Left ventricle myocardium inferior (tissue), 1 donor: ENCODE measurements at places on chromosomes 2 and 18.

DNA sequence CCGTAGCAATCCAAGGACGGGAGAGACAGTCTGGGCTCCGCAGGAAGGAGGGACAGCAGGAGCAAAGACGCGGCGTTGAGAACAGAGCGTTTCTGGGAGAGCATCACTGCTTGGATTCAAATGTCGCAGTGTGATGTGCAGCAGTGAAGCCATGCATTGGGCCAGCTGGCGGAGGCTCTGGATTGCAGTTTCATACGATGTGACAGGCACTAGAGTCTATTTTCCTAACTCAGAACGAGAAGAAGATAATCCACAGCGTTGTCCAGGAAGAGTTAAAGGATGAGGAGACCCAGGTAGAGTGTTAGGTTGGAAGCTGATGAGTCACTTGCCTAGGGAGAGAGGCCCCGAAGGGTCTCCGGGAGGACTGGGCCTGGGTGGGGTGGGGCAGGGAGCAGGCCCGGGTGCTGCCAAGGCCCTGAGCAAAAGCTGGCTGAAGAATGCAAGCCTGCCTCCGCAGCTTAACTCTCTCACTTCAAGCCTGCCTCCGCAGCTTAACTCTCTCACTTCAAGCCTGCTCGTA lies 17.7 kb upstream of the SEMA4C start:
- no peaks in the 10 kb centered on the region for H3K27me3 ChIP-seq
- no peak overlapping the region for H3K4me3 ChIP-seq
- H3K4me1 ChIP-seq = peaks cover 66% of the 10 kb centered on the region
- no peaks in the 10 kb centered on the region for H3K36me3 ChIP-seq
- DNase-seq = peak; percentile 46
- peak overlapping the region; percentile 61 for H3K27ac ChIP-seq

- peak overlapping the region; percentile 36 for H3K27ac ChIP-seq
- DNase-seq = no peak
- H3K4me1 ChIP-seq = peaks cover 5% of the 10 kb centered on the region
- H3K27me3 ChIP-seq = no peaks in the 10 kb centered on the region
- H3K4me3 ChIP-seq = no peak overlapping the region
These were observed 214.8 kb upstream of the PID1 start for GRCh38 chr2:229485857-229486256.

DNA sequence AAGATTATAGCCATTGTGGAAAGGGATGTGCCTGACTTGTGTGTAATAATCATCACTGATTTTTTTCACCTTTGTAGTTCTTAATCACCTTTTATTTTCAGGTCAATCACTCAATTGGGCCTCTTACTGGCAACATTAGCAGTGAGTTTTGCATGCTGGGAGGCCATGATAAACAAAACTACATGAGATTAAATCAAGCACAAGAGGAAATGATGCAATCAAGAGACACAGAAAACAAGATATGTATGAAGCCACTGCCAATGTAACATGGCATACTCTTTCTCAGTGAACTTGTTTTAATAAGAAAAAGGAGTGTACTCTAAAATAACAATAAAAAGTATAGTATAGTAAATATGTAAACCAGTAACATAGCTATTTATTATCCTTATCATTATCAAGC lies 69.9 kb upstream of the FSIP2 start:
- no peak for DNase-seq
- no peak overlapping the region for H3K27ac ChIP-seq
- no peaks in the 10 kb centered on the region for H3K4me1 ChIP-seq
- H3K27me3 ChIP-seq = no peaks in the 10 kb centered on the region
- H3K36me3 ChIP-seq = no peaks in the 10 kb centered on the region
- no peak overlapping the region for H3K4me3 ChIP-seq

DNA sequence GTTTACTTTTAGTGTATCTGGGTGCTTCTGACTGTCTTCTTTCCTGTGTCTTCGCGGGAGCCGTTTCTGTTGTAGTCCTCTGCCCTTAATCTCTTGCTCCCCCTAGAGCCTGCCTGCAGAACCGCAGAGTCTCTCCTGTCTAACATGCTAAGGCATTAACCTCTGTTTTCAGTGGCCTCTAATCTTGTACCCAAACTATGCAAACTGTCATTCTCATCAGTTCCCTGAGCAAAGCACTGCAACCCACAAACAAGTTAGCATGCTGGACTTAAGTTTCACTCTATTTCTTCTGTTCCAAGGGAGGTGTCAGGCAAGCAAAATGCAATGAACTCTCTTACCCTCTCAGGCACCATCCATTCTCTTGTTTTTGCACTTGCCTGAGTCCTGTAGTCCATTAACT lies 138.4 kb downstream of the OTX1 start:
- no peaks in the 10 kb centered on the region for H3K27me3 ChIP-seq
- no peaks in the 10 kb centered on the region for H3K4me1 ChIP-seq
- no peak overlapping the region for H3K4me3 ChIP-seq

- no peak overlapping the region for H3K4me3 ChIP-seq
- no peaks in the 10 kb centered on the region for H3K4me1 ChIP-seq
- H3K27ac ChIP-seq = no peak overlapping the region
These were observed 539.1 kb upstream of the LRRTM4 start for GRCh38 chr2:78061301-78061700.

GRCh38 chr2:109615637-109616144 lies 1.5 kb downstream of the SOWAHC start:
- no peaks in the 10 kb centered on the region for H3K36me3 ChIP-seq
- H3K27ac ChIP-seq = no peak overlapping the region
- H3K4me3 ChIP-seq = peak overlapping the region; percentile 82
- no peaks in the 10 kb centered on the region for H3K27me3 ChIP-seq
- peaks cover 51% of the 10 kb centered on the region for H3K4me1 ChIP-seq
- DNase-seq = no peak

GRCh38 chr2:25979001-25979400 lies 3.3 kb downstream of the KIF3C start:
- no peaks in the 10 kb centered on the region for H3K36me3 ChIP-seq
- DNase-seq = no peak
- H3K27ac ChIP-seq = no peak overlapping the region
- no peaks in the 10 kb centered on the region for H3K27me3 ChIP-seq
- H3K4me3 ChIP-seq = no peak overlapping the region

DNA sequence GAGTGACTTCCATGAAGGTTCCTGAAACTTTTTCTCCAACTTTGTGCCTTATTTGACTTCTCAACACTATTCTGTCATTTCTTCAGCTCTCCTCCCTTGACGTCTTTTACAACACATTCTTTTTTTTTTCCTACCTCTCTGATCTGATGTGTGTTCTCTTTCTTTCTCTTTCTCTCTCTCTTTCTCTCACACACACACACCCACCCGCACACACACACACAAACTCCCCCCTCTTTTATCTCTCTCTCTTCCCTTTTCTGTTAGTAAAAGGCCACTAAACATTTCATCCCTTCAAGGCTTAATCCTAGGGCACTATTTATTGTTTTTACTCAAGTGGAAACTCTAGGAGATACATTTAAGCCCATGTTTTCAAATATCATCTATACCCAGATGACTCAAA lies 107.8 kb upstream of the CNTNAP5 start:
- DNase-seq = no peak
- no peak overlapping the region for H3K27ac ChIP-seq
- H3K27me3 ChIP-seq = no peaks in the 10 kb centered on the region
- no peaks in the 10 kb centered on the region for H3K4me1 ChIP-seq
- H3K36me3 ChIP-seq = no peaks in the 10 kb centered on the region

GRCh38 chr2:193818801-193819499 lies 1624.2 kb upstream of the TMEFF2 start:
- no peak overlapping the region for H3K4me3 ChIP-seq
- H3K27ac ChIP-seq = no peak overlapping the region
- no peaks in the 10 kb centered on the region for H3K27me3 ChIP-seq

GRCh38 chr2:50720697-50721315 lies 311.1 kb downstream of the NRXN1 start:
- H3K4me3 ChIP-seq = no peak overlapping the region
- no peaks in the 10 kb centered on the region for H3K36me3 ChIP-seq
- no peaks in the 10 kb centered on the region for H3K4me1 ChIP-seq
- H3K27ac ChIP-seq = no peak overlapping the region
- no peaks in the 10 kb centered on the region for H3K27me3 ChIP-seq

DNA sequence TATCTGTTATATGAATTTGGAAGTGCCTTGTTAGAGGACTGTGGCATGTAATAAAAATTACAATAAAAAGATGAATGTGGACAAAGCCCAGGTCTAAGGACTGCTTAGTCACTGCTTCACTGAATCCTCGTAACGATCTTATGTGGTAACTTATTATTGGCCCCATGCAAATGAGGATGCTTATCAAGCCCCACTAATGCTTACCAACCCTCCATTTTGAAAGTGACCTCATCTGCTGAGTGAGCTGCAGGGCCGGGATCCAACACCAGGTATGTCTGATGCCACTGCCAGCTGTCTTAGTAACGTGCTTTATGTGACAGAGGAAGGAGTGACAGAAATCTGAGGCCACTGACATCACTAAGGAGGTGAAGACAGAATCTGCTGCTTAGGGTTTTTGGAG lies 65.3 kb upstream of the CCDC85A start:
- DNase-seq = no peak
- no peak overlapping the region for H3K27ac ChIP-seq
- no peak overlapping the region for H3K4me3 ChIP-seq
- H3K36me3 ChIP-seq = no peaks in the 10 kb centered on the region
- no peaks in the 10 kb centered on the region for H3K4me1 ChIP-seq

DNA sequence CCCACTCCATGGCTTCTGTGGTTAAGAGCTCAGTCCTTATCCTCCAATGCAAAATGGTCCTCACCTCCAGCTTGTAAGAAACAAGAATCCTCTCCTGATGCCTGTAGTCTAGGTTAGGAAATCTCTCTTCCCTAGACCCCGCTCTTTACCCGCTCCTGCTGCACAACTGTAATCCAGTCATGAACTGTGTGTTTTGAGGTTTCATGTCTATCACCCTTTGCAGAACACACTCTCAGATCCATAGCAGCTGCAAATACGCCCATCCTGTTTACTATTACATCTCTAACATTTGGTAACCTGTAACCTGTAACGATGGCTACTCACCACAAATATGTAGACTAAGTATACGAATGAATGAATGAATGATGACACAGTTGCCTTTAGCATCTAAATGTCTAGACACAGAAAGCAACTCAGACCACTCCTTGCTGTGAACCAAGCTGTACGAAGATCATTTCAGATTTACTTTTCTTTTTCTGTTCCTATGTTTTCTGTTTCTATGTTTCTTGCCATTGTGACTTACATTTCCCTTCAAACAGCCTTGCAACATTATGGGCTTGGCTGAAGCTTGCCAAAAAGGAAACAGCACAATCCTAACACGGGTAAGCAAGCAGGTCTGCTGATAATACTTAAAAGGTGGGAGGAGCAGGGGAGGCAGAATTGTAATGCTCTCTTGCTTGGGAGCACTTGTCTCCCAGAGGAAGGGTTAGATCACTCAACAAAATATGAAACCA lies 53.7 kb downstream of the EPHA4 start:
- peak overlapping the region; percentile 46 for H3K27ac ChIP-seq
- no peaks in the 10 kb centered on the region for H3K27me3 ChIP-seq
- H3K4me3 ChIP-seq = no peak overlapping the region
- no peak for DNase-seq
- peaks cover 42% of the 10 kb centered on the region for H3K4me1 ChIP-seq
- no peaks in the 10 kb centered on the region for H3K36me3 ChIP-seq

DNA sequence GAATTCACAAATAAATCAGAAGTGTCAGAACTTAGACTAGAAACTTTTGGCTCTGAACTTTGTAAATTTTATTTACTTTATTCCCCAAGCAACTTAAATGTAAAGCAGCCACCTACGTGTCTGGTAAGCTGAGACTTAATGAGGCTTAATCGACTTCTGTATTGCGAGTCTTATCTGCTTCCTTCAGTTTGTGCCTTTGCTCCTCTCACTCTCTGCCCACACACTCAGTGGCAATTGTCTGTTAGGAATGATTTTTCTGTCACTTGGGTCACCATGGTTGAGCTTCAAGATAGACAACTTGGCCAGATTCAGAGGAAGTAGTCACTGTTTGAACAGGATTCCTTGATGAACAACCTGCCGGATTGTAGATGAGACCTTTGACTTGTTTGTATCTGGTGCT lies 691.4 kb upstream of the FSHR start:
- H3K4me3 ChIP-seq = no peak overlapping the region
- H3K36me3 ChIP-seq = no peaks in the 10 kb centered on the region
- H3K4me1 ChIP-seq = no peaks in the 10 kb centered on the region
- DNase-seq = no peak
- no peak overlapping the region for H3K27ac ChIP-seq

DNA sequence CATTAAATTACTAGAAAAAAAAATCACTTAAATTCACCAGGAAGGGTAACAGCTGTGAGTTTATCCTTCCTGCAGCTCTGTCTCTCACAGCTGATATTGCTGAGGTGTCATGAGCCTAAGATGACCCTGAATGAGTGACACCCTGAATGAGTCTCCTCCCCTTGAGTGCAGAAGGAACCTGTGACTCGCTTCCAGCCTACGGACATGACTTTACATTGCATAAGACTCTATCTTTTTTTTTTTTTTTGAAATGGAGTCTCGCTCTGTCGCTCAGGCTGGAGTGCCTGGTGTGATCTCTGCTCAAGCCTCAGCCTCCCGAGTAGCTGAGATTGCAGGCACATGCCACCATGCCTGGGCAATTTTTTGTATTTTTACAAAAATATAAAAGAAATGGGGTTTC lies 14.1 kb downstream of the MRO start:
- H3K27me3 ChIP-seq = no peaks in the 10 kb centered on the region
- no peak for DNase-seq
- H3K4me3 ChIP-seq = no peak overlapping the region
- no peak overlapping the region for H3K27ac ChIP-seq

DNA sequence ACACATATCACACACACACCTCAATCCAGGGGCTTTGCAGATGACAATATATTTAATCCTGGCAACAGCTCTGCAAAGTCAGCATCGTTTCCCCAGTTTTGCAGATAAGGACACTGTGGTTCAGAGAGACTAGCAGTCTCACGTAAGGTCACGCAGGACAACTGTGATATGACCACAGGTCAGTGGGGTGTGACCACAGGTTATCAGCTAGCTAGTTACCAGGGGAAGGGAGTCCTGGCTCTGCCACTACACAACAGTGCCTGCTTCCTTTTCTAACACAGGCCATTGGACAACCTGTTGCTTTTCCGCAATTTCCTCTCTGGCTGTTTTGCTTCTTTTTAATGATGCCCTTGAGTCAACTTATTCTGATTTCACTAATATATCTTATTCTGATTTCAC lies 33.3 kb downstream of the RBMS1 start:
- no peak for DNase-seq
- no peaks in the 10 kb centered on the region for H3K27me3 ChIP-seq
- H3K27ac ChIP-seq = peak overlapping the region; percentile 6
- no peaks in the 10 kb centered on the region for H3K36me3 ChIP-seq
- H3K4me1 ChIP-seq = peaks cover 85% of the 10 kb centered on the region
